ENCODE measurements at places on chromosomes 1 and 21. TPM values are rescaled to one million over a fixed set of nuclear protein-coding genes. Genes with fewer than 3 reads are reported as not detected.
A peak's percentile ranks its signal among the peaks of the same experiment; 100 is the strongest.

- no peaks in the 10 kb centered on the region for H3K36me3 ChIP-seq
- H3K27ac ChIP-seq: no peak overlapping the region
- H3K4me1 ChIP-seq: no peaks in the 10 kb centered on the region
- no peaks in the 10 kb centered on the region for H3K27me3 ChIP-seq
- H3K4me3 ChIP-seq: no peak overlapping the region
- no peak for DNase-seq
These were observed 1372.9 kb upstream of the ADGRL2 start for GRCh38 chr1:80427881-80428280.

GRCh38 chr21:44957901-44958451 is 18.1 kb downstream of the SLX9 start:
- H3K36me3 ChIP-seq: no peaks in the 10 kb centered on the region
- H3K27me3 ChIP-seq: no peaks in the 10 kb centered on the region
- no peak for DNase-seq
- H3K4me3 ChIP-seq: no peak overlapping the region

Gene FCRLB
- 0.33 TPM for total RNA-seq

Gene ADAMTSL4
- 30.2 TPM for total RNA-seq

- H3K27ac ChIP-seq: no peak overlapping the region
- H3K36me3 ChIP-seq: no peaks in the 10 kb centered on the region
- peak; percentile 40 for DNase-seq
- H3K27me3 ChIP-seq: no peaks in the 10 kb centered on the region
These were observed 97.0 kb upstream of the C1orf174 start for GRCh38 chr1:3996846-3997705.

DNA sequence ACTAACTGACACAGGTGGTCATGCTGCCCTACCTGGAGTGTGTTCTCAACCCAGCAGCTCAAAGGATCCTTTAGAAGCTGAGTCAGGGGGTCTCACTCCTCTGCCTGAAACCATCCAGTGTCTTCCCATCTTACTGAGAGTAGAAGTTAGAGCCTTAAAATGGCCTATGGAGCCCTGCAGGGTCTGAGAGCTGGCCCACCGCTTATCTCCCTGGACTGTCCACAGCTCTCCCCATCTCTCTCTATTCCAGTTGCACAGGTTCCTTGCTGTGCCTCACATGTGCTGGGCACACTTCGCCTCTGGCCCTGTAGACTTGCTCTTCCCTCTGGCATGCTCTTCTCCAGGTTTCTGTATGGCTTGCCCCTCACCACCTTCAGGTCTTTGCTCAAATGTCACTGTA is 148.6 kb upstream of the CACNA1E start:
- H3K27me3 ChIP-seq: no peaks in the 10 kb centered on the region
- no peak overlapping the region for H3K27ac ChIP-seq
- no peak overlapping the region for H3K4me3 ChIP-seq
- DNase-seq: no peak

DNA sequence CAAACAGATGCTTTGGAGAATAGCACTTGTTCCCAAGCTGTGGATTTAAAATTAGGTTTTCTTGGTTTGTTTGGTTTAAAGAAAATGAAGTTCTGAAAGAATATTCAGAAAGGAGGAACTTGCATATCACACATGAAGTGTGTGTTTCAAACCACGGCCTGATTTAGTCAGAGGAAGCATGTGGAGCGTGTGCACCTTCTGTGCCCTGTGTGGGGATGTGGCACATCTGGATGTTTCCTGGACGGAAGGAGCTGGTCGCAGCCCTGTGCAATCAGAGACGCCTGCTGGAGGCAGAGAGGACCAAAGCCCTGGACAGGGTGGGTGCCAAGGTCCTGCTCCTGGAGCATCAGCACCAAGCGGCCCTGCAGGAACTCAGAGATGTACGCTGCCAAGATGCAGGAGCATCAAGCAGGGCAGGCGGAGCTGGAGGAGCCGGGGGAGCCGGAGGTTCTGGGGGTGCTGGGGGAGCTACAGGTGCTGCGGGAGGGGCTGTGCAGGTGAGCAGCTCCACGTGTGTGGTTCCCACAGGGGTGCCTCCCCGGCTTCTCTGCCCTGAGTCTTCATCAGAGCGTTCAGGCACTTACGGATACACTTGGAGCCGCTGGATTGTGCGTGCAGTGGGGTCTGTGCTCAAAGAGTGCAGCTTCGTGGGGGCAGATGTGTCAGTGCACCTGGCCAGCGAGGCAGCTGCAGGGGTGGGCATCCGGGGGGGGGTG is 45.7 kb downstream of the PCNT start:
- no peaks in the 10 kb centered on the region for H3K4me1 ChIP-seq
- no peak overlapping the region for H3K4me3 ChIP-seq

- no peaks in the 10 kb centered on the region for H3K27me3 ChIP-seq
- H3K4me1 ChIP-seq: no peaks in the 10 kb centered on the region
- H3K36me3 ChIP-seq: no peaks in the 10 kb centered on the region
- no peak for DNase-seq
- no peak overlapping the region for H3K4me3 ChIP-seq
These were observed 38.6 kb upstream of the CCDC190 start for GRCh38 chr1:162899422-162900146.

Measured in breast epithelium (tissue), 4 donors.